Hair follicular keratinocyte (primary cell): ENCODE measurements at places on chromosomes 6 and 20. TPM values are rescaled to one million over a fixed set of nuclear protein-coding genes. Genes with fewer than 3 reads are reported as not detected.

Gene THBS2
- total RNA-seq, result 177 and 216 TPM in 2 replicates

Gene TFEB
- 8.0 and 15.1 TPM in 2 replicates for total RNA-seq

Gene SLC13A3
- total RNA-seq, result 7.9 and 9.2 TPM in 2 replicates

Gene PCK1
- not detected in 2 replicates for total RNA-seq

Gene CGA
- not detected in 2 replicates for total RNA-seq

Gene GRM1
- total RNA-seq, result not detected in 2 replicates

Gene HLA-DMA
- total RNA-seq, result 1.4 and 3.7 TPM in 2 replicates

Gene HIVEP1
- total RNA-seq, result 14.0 and 25.8 TPM in 2 replicates

Gene NECAB3
- 7.1 and 10.9 TPM in 2 replicates for total RNA-seq
